Articular chondrocyte of knee joint (primary cell): ENCODE measurements at places on chromosomes 4 and X. TPM values are rescaled to one million over a fixed set of nuclear protein-coding genes. Genes with fewer than 3 reads are reported as not detected.

Gene PPP4R3C
- not detected in 2 replicates for total RNA-seq

Gene MAGEC1
- not detected in 2 replicates for total RNA-seq

Gene FGFRL1
- total RNA-seq: 58.7 and 68.5 TPM in 2 replicates

Gene RNF128
- not detected in 2 replicates for total RNA-seq

Gene SNCA
- 0.13 and 0.32 TPM in 2 replicates for total RNA-seq

Gene NPNT
- total RNA-seq: 0.11 TPM in 1 of 2 replicates, not detected in the other

Gene MAGEA12
- not detected in 2 replicates for total RNA-seq

Gene THAP9
- 6.3 and 7.4 TPM in 2 replicates for total RNA-seq
